ENCODE measurements at places on chromosomes 6 and 20. TPM values are rescaled to one million over a fixed set of nuclear protein-coding genes. Genes with fewer than 3 reads are reported as not detected.

CYP39A1 gene
- total RNA-seq: 5.9 TPM

ATP9A gene
- total RNA-seq: 21.2 TPM

INSM1 gene
- not detected for total RNA-seq

PRICKLE4 gene
- total RNA-seq: 3.8 TPM

Data from left ventricle myocardium superior (tissue), 1 donor.